ENCODE measurements at places on chromosomes 6 and 20.

- DNase-seq: no peak
Observed at GRCh38 chr6:84774157-84774984, 10.0 kb upstream of the TBX18 start.

DNA sequence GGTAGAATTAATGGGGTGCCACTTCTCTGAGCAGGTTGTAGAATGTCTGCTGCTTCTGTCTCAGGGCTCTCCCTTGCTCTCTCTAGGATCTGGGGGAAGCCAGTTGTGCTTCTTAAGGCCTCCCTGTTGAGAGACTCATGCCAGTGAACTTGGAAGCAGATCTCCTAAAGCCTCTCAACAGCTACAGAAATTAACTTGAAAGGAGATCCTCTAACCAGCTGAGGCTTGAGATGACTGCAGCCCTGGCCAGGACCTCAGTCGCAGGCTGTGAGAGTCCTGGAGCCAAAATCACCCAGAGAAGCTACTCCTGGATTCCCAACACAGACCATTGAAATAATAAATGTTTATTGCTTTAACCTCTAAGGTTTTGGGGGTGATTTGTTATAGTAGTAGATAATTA is 180.2 kb upstream of the MARCKS start:
- DNase-seq: no peak

DNA sequence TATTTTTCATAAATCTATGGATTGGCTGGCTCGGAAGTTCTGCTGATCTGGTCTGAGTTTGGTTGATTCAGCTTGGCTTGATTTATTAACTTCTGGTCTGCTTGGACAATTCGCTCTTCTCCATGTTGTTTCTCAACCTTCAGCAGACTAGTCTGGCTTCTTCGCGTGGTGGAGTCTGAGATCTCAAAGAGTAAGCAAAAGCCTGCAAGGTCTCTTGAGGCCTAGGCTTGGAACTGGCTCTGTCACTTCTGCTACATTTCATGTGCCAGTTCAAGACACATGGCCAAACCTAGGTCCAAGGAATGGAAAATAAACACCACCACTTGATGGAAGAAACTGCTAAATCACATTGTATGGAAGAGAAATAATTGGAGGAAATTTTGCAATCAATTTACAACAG is 115.1 kb upstream of the JAG1 start:
- no peak for DNase-seq

DNA sequence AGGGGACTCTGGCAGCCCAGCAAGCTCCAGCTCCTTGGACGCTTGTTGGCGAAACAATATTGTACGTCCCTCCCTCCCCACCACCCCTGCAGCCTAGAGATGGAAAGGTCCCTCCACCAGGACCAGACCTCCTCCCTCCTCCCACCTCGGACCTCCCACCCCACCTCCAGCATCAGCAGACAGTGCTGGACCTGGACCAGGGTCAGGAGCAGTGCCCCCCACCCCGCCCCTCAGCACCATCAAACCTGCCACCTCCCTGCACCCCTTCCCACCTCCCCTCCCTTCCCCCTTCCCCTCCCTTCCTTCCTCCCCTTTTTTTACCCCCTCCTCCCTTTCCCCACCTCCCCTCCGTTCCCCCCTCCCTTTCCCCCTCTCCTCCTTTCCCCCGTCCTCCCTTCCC is 98.4 kb downstream of the TAF4 start:
- DNase-seq: no peak

DNA sequence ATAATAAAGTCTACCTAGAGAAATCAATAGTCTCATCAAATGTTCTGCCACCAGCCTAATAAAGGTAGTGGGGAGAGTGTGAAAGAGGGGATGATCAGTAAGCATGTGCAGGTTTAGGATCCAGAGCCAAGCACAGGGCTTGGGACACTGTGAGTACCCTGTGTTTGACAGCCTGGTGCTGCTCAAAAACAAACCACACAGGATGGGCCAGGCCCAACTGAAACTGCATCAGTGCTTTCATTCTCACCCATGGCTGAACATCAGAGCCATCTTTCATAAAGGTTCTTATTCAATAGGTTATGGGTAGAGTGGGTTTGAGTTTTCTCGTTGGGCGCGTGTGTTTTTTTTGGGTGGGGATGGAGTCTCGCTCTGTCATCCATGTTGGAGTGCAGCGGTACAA is 87.3 kb upstream of the NHSL1 start:
- DNase-seq: no peak

Data from NCI-H1694 treated with DMSO at 0.1 percent for 48 hours (cell line).